ENCODE measurements at places on chromosomes 2 and 18. TPM values are rescaled to one million over a fixed set of nuclear protein-coding genes. Genes with fewer than 3 reads are reported as not detected.

DNA sequence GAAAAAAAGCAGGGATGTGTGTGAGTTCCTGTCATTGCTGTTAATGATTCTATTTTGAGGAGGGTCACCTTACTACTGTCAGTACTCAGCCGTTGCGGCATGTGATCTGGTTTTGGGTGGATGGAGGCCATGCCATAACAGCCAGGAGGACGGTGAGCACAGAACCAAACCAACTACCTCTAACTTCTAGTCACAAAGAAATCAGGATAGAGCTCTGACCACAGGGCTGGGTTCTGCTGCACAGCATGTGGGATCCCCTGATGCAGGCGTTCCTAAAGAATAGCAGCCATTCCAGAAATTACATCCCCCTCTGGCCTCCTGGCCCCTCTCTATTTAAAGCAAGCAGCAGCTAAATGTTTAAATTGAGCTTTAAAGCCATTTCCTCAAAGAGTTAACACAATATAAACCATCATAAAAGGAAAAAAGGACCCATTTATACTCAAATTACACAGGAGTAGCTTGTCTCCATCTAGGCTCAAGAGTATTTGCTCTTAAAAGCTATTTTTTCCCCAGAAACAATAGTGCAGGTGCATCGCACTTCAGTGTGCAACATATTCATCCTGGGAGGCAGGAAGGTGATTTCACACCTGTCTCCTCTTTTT lies 786.4 kb downstream of the RNF144A start:
- peak; percentile 38 for DNase-seq

EDAR gene
- not detected for total RNA-seq

CHN1 gene
- total RNA-seq, result not detected

GRCh38 chr2:147460155-147460554 lies 384.7 kb upstream of the ACVR2A start:
- DNase-seq, result no peak

GRCh38 chr2:238690511-238690910 lies 157.4 kb upstream of the TWIST2 start:
- no peak for DNase-seq

GRCh38 chr2:239015901-239016675 lies 168.2 kb downstream of the TWIST2 start:
- no peak for DNase-seq

- no peak for DNase-seq
These were observed 155.4 kb upstream of the PID1 start for GRCh38 chr2:229426464-229426863.

C2orf80 gene
- total RNA-seq, result not detected

GRCh38 chr2:42909966-42910365 lies 117.6 kb upstream of the HAAO start:
- DNase-seq, result no peak

- DNase-seq, result peak; percentile 23
These were observed 199.8 kb downstream of the CLIP4 start for GRCh38 chr2:29314816-29315571.

KRTCAP3 gene
- total RNA-seq, result 6.9 TPM

DNA sequence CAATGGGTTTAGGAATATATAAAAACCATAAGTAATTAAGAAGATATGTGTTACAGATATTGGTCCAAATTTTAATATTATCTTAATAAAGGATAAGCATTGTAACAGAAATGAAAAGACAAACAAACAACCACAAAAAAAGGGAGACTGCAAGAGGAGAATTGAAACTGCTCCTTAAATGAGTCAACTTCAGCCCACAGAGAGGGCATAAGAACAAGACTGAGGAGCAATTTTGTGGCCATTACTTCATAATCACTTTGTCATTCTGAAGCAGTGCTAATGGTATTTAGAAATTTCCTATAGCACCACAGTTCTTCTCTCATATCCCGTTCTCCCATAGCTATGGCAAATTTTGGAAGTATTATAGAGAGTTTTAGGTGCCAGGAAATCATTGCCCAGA lies 193.2 kb upstream of the HNMT start:
- DNase-seq, result no peak

- no peak for DNase-seq
These were observed 59.6 kb upstream of the ZFP36L2 start for GRCh38 chr2:43285987-43286386.

- no peak for DNase-seq
These were observed 791.5 kb downstream of the BCL11A start for GRCh38 chr2:59761966-59762365.

DNA sequence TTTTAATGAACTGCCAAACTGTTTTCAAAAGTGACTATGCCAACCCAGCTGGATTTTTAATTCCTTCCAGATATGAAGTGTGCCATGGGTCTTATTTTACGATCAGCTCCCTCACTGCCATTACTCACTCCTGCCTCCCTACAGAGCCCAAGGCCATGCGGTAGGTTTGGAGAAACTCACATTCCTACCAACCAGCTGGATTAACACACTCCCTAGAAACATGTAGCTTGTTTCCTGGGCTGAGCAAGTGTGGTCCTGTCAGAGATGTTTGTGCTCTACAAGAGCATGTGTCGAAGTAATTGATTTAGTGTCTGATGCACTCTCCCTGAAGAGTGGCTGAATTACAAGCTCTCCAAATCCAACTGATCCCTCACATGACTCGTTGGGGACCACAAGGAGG lies 82.5 kb downstream of the SPP2 start:
- no peak for DNase-seq

GRCh38 chr2:120654381-120655134 lies 81.1 kb upstream of the GLI2 start:
- DNase-seq, result no peak

SOCS6 gene
- not detected for total RNA-seq

DNA sequence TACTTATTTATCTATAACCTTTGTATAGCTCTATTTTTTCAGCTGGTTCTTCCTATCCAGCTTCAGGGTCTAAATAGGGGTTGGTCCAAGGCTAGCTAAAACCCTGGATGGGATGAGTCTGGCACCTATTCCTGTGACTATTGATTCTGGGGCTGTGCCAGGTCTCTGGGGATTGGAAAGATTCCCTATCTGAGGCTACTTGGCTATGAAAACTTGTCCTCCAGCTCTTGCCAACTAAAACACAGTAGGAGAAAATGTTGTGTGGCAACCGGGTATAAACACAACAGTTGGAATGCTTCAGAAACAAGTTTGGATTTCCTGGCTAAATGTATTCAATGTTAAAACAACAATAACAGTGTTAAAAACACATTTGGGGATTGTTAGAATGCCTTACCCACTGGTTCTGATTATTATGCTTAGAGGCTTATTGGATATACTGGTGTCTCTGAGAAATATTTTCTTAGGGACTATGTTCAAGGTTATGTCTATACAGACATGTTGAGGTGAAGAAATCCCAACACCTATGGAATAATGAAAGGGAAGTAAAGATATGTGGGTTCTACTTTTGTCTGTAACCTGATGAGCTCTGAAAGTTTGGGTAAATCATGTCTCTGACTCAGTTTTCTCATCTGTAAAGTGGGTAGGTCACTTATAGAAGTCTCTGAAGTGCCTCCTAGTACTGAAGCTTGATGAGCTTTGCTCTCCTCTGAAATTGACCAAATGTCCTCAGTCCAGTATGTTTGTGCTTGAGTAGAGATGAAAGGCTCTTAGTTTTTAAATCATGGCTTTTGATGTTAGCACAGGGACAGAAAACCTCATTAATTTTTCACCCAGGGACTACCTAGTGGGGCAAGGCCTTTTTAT lies 460.7 kb downstream of the MTX2 start:
- DNase-seq, result no peak

DNA sequence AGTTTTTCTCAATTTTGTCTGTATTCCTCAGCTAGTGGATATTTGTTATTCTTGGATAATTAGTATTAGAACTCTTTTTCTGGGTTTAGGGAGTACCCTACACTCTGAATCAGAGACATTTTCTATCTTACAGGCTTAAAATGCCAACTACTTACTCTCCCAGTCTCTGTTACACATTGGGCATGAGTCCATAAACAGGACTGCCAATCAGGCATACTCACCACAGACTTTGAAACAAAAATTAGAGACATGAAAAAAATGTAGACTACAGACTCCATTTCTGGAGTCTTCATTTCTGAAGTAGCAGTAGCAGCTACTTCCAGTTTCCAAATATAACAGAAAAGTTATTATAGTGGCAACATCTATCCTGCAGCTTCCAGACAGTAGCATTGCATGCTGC lies 279.7 kb downstream of the MBD5 start:
- DNase-seq, result no peak

DNA sequence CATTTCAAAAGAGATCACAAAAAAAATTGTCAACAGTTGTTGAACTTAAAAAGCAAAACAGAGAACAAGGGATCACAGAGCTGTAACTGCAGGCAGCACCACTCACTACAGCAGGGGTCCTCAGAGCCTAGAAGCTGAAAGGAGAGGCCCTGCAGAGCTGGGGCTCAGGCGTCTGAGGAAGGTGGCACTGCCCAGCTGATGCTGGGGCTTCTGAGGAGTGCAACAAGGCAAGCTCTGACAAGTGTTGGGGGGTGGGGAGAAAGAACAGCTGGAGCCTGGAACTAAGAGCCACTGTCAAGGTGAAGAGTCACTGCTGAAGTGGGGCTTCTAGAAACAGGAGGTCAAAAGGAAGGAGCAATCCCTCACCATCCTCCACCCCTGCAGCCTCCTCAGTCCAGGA lies 46.2 kb downstream of the FTCDNL1 start:
- DNase-seq, result no peak

DNA sequence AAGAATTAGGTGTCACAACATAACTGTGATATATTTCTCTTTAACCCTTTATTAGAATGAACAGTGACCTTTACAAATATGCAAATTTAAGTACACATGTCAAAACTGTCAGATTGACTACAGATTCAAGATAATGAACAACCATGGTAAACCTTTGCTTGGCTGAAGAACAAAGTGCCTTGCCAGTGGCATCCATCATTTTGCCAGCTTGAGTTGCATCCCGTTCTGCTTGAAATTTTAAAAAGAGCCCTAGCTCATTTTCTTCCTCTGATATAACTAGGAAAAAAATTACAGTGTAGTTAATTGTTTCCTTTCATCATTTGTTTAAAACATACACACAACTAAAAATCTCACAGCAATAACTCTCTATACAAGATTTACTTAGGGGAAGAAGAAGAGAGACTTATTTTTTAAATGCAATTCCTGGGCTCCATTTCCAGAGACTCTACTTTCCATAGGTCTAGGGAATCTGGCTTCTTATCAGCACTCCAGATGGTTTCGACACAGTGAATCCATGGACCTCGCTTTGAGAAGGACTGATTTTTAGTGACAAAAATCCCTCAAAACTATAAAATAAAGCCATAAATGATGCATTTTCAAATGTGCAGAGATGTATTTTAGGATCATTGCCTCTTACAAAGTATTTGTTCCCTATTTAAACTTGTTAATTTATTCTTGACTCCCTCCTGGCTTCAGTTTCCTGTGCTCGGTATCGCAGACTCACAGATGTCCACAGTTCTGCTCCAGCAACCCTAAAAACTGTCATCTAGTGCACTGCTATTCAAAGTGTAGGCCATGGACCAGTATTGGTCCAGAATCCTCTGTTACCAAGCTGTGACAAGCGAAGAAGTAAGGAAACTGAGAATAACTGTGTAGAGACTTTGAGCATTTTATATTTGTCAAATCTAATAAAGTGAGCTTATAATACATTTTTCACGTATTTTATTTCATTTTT lies 50.1 kb downstream of the ICA1L start:
- no peak for DNase-seq

DNA sequence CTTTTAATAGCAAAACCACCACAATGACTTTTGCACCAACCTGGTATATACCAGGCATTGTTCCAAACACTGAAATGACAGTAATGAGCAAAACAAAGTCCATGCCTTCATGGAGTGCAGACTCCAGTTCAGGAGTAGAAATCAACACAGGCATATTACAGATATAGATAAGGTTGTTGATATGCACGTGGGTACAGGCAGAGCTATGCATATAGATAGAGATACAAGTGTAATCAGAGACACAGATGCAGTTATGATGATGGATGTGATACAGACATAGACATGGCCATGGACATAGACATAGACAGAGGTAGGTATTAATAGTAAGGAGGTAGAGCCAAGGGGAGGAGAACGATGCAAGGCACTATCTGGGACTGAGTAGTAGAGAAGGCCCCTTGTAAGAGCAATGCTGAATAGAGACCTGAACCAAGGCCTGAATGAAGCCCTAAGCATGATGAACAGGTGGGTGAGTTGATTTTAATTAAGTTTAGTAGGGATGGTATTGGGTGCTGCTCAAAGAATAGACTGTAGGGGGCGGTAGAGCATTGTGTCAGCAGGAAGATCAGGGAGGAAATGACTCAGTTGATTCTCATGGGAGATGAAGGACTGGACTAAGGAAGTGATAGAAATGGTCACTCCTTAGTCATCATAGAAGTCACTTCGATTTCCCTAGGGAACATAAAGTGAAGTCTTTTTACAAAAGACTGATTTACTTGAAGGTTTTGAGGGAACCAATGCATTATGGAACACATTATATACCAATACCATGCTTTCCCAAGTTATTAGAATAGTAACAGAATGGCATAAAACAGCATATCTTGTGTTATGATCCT lies 39.4 kb downstream of the CMPK2 start:
- DNase-seq, result peak; percentile 64

C2orf92 gene
- total RNA-seq, result 11.2 TPM

DNA sequence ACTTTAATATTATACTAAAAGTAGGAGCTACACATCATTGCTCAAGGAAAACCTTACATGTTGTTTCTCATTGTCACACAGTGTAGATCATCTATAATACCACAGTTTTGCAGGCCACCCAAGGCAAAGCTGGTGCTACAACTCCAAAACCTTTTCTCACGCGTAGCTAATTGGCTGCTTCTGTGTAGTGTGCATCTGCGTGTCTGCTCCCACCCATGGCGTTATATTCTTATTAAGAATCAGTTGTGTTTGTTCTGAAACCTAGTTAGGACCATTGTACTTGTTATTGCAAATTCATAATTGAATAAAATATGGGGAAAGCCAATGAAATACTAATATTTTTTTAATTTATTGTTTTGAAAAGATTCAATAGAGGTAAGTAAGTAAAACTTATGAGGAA lies 83.9 kb downstream of the RBM43 start:
- no peak for DNase-seq

ST6GAL2 gene
- not detected for total RNA-seq

GRCh38 chr2:215830304-215830703 lies 183.0 kb downstream of the MREG start:
- DNase-seq, result no peak

- DNase-seq, result no peak
These were observed 217.5 kb downstream of the CYP26B1 start for GRCh38 chr2:71930049-71930681.

ACMSD gene
- total RNA-seq, result not detected

- DNase-seq, result peak; percentile 20
These were observed 17.3 kb upstream of the TTR start for GRCh38 chr18:31574359-31574758.

- no peak for DNase-seq
These were observed 110.8 kb upstream of the KCNJ3 start for GRCh38 chr2:154587739-154588138.

- DNase-seq, result no peak
These were observed 4.2 kb downstream of the RNASEH1 start for GRCh38 chr2:3553946-3554345.

DNA sequence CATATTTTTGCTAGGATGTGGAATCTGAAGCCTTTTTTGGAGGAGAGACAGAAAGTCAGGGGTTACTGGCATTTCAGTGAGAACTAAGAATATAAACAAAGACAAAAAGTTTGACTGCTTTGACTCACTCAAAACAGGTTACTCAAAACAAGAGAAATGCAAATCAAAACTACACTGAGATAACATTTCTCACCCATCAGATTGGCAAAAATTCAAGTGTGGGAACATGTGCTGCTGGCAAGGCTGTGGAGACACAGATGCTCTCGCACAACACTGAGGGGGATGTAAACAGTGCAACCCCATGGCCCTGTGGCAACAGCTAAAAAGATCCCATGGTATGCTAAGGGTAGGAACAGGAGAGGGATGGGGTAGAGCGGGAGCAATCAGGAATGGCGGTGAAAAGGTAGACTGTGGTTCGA lies 86.6 kb downstream of the DTNB start:
- DNase-seq, result no peak

SIGLEC15 gene
- not detected for total RNA-seq
